ENCODE measurements at places on chromosomes 2 and 18.

DNA sequence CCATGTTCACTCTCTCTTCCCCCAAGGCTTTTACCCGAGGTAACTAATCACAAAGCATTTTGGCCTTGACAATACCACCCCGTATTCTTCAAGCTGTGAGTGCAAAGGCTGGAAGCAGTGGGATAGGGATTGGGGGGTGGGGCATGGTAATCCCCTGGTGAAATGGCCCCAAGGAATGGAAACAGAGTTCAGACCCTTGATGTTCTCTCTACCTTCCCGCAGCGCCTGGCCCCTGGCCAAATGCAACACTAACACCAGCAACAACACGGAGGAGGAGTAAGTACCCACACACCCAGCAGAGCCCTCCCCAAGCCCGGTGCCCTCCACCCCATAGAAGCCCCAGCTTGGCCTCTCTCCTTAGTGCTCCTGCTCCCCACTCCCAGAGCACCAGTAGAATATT lies 36.9 kb downstream of the CNGA3 start:
- DNase-seq = no peak

GRCh38 chr2:20576598-20577115 lies 74.2 kb downstream of the HS1BP3 start:
- DNase-seq = peak; percentile 67

GRCh38 chr18:74473976-74474640 lies 17.0 kb upstream of the DIPK1C start:
- no peak for DNase-seq

DNA sequence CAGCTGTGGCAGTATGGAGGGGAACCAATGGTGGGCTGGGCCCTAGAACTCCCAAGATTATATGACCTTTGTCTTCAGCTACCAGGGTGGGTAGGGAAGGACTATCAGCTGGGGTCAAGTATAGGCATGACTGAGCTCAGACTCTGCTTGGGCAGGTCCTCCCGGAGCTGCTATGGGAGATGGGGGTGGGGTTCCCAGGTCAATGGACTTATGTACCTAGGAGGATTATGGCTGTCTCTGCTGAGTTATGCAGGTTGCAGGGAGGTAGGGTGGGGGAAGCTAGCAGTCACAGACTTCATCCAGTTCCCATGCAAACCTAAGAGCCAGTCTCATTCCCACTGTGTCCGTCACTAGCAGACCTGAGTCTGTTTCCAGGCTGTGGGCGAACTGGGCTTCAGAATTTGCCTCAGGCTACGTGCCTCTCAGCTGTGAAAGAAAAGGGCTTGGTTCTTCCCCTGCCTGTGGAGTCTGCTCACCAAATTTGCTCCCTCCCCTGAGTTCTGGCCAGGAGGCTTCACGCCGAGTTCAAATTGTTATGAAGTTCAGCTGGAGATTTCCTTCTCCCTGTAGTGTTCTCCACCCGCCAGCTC lies 985.8 kb upstream of the NRXN1 start:
- no peak for DNase-seq

- no peak for DNase-seq
Observed at GRCh38 chr2:238163481-238164198, 4.9 kb downstream of the ERFE start.

- DNase-seq = no peak
Observed at GRCh38 chr2:44889096-44889495, 52.4 kb upstream of the SIX3 start.

- no peak for DNase-seq
Observed at GRCh38 chr2:42136782-42137124, 32.4 kb upstream of the EML4 start.
